Activated gamma-delta T cell treated with Interleukin-2 at 50 U/mL for 16 hours (primary cell): ENCODE measurements at places on chromosomes 2 and 18.

GRCh38 chr18:72541871-72542332, 2.2 kb downstream of the CBLN2 start:
- DNase-seq: no peak

- no peak for DNase-seq
Observed at GRCh38 chr2:158276619-158277471, 175.2 kb downstream of the UPP2 start.

- DNase-seq: no peak
Observed at GRCh38 chr2:32745191-32745590, 117.3 kb downstream of the TTC27 start.

DNA sequence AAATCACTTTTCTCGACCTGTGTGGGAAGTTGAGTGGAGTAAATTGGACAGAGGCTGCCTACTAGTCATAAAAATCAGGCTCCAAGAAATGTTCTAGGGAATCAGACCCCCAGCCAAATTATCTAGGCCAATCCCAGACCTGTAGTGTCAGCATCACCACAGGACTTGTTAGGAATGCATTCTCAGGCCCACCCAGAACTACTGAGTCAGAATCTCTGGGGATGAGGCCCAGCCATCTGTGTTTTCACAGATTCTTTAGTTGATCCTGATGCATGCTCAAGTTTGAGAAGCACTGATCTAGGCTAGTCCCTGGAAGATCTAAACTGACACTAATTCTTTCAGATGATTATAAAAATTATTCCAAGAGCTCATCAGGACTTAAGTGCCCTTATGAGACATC, 434.0 kb upstream of the MEIS1 start:
- no peak for DNase-seq

GRCh38 chr2:71780162-71780561, 326.8 kb downstream of the DYSF start:
- DNase-seq: no peak

DNA sequence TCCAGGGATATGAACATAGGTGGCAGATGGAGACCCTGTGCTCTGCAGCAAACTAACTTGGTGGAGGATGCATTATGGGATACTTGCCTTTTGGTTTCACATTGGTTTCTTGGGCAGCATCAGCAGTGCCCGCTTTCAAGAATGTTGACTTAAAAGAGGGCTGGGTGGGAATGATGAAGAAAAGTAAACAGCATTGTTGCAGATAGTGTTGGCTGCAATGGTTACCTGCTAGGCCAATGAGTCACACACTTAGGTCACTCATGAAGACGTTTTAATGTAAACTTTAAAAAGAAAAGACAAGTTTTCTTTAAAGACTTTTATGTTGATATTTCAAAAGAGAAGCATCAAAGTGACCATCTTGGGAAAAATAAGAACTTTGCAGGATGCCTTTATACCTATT, 26.1 kb upstream of the FAM237A start:
- DNase-seq: no peak

GRCh38 chr2:230155359-230155758, 64.4 kb downstream of the SP110 start:
- no peak for DNase-seq

DNA sequence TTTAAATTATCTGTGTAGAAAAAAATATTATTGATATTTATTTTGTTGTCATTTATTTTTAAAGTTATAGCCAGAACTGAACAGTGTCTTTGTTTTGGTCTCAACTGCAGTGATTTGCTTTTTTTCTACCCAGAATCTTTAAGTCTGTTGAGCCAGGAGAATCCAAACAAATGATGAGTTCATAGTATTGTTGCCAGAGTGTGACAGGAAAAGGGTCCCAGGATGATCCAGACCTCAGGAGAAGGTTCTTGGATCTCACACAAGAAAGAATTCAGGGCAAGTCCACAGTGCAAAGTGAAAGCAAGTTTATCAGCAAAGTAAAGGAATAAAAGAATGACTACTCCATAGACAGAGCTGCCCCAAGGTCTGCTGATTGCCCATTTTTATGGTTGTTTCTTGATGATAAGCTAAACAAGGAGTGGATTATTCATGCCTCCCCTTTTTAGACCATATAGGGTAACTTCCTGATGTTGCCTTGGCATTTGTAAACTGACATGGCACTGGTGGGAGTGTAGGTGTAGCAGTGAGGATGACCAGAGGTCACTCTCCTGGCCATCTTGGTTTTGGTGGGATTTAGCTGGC, 127.1 kb downstream of the AGPS start:
- DNase-seq: no peak

DNA sequence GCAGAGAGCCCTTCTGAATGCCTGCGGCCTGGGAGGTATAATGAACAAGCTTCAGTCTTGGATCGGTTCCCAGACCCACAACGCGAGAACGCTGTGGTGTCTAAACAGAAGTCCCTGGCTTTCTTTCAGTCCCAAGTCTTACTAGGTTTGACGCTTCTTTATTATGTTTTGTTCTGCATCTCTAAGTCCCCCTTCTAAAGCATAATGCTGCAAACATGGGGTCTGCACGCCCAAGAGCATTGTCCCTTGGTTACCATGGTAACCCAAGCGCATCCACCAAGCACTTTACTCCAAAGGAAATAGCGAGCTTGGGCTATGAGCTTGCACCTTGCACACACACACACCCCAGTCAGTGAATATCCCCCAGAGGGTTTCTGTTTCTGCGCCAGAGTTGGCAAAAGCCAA, 193.7 kb downstream of the INO80D start:
- no peak for DNase-seq

DNA sequence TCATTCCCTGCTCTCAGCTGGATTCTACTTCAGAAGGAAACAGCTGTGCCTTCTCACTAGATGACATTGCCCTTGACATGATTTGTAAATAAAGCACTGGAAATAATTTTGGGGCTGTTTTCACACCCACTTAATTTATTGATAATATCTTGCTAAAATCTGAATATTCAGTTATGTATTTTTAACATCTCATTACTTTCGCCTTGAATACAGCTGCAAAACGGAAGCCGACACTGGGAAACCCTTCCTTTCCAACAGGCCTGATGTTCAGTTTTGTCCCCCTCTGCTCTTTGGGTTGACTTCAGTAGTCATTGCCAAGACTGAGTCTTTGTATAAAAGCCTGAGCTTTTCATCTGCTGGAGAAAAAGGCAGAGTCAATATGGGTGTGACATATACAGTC, 82.7 kb downstream of the DOCK10 start:
- DNase-seq: no peak

DNA sequence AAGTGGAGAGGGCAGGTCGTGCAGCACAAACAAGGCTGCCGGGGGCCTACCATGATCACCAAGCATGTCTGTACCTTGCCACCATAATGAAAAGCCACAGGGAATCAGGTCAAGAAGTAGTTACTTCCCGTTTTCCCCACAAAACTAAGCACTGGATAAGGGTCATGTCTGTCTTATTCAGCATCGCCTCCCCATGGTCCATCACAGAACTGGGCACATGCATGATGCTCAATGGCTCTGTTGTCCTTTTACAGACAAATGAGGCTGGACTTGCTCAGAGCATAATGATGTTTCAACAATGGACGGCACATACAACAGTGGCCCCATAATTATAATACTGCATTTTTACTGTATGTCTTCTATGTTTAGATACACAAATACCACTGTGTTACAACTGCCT, 27.5 kb downstream of the REEP1 start:
- no peak for DNase-seq

DNA sequence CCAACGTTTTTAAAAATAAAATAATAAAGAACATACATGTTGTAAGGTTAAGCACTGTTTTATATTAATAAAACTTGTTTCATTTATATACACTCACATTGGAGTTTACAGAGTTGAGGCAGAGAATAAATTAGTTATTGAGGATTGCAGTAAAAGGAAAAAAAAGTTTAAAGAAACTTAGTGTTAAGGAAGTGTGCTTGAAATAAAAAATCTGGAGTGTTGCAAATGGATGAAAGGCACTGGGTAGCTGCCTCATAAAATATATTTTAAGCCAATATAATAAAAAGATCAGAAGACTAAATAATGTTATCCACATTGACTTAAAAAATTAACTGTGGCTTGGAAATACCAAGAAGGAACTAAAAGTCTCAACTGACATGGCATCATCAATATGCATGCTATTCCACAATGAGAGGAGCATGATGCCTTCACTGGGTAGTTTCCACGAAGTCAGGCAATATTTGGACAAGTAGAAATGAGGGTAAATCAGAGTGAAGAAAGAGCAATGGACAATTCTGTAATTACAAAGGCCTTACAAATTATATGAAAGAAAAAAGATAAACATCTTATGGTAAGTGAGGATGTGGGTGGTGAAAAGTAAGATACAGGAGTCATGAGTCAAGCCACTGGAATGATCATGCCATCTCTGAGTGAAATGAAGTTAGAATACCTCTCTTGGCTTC, 2.5 kb downstream of the GALNT3 start:
- no peak for DNase-seq

GRCh38 chr2:97869722-97870346, 125.9 kb downstream of the TMEM131 start:
- DNase-seq: no peak

DNA sequence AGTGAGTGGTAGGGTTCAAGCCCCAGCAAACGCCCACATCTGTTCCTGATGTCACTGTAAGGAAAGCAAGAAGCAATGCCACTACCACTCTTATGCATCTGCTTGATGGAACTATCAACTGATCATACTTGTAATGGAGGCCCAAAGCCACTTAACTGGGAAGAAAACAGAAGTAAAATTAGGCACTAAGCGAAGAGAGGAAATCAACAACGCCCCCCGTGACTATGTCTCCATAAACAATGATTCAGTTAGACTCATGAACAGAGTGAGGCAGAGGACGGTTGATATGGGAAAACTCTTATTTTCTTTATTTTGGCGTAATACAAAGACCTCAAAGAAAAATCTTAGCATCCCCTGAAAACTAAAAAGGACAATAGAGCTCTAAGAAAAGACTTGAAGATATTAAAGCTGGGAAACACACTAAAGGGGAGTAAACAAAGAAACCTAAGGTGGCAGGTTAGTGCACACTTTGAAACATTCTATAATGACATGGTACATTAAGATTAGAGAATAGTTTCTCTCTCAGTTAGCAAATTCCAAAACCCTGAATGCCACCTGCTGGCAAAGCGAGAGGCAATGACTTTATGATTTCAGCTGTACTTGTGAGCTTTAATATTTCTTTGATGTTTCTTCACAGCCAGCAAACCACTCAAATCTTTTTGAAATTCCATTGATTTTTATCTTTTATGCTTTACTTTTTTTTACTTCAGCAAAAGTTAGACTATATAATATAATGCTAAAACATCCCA, 86.5 kb downstream of the LRP2 start:
- DNase-seq: no peak

GRCh38 chr18:76426737-76427305, 68.2 kb downstream of the ZNF516 start:
- DNase-seq: no peak

DNA sequence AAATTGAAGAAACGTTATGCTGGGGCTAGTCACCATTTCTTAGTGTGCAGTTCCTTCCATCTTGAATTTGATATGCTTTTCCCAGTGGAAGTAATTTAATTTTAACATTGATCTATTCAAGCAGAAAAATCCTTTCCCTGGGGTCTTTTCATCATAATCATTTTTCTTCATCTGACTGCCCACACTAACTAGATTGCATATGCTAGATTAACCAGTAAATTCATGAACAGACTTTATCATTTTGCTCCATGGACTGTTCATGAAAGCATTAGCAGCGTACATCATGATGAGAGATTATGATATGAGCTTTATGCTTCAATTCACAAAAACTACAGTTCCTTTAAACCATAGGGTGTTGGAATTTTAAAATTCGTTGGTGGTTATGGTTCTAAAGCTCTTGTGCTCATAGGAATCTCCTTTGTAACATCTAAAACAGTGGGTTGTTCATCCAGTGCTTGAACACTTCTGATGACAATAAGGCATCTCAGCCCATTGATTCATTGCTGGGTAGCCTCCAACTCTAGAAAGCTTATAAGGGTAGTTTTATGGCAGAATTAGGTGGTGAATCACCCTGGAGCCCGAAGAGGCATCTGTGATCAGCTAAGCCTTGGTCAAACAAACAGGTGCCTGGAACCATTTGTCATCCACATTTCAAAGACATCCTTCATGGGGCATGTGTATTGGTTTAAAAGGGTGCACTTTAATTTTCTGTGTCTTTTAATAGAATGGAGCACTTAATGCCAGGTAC, 77.2 kb upstream of the NDUFV2 start:
- no peak for DNase-seq

DNA sequence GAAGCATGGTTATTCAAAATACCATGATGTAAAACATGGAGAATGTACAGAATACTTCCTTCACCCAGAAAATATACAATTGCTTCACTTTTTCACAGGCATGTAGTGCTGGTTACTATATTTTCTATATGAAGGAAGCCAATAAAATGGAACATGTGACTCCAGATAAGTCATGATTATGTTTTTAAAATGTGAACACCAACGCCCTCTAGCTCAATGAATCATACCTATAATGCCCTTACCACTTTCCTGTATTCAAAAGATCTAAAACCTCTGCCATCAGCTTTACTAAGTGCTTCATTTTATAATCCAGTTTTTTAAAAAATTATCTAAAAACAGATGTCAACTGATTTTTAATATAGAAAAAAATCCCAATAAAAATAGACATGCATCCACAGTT, 59.9 kb downstream of the SMAD2 start:
- DNase-seq: no peak

GRCh38 chr2:218374795-218375194, 7.3 kb upstream of the SLC11A1 start:
- DNase-seq: no peak

DNA sequence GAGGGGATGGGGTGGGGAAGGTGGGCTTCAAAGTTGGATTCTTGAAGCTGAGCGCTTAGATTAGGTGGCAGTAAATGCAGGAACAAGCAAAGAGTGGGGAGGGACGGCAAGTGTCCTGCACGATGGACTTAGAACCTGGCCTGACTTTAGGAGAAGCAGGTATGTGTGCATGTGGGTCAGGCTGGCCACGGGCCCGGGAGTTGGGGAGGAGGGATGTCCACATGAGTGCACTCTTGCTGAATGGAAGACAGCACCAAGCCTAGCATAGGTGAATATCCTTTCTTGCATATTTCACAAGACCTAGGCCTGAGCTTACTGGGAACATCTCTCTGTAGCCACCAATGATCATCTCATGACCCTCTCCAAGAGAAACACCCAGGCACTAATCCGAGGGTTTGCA, 96.1 kb downstream of the DDX1 start:
- no peak for DNase-seq

- no peak for DNase-seq
Observed at GRCh38 chr2:232296776-232297525, 81.6 kb upstream of the ALPP start.

DNA sequence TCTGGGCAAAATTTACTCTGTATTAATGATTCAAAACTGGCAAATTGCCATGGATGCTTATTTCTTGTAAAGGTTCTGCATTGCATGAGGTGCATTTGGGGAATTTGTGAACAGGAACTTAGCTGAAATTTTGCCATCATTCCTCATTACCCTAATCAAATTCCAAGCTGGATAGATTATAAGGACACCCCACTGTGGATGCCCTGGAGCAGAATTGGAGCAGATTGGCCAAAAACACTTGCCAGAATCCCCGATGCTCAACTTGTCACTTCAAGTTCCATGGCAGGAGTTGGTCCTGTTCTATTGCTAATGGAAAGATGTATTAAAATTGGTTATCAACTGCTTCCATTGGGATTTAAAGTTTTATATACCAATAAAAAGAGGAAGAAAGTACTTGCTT, 237.9 kb downstream of the CCDC102B start:
- DNase-seq: no peak
